Thyroid gland (tissue), 4 donors: ENCODE measurements at places on chromosomes 6 and 20.

- no peak for DNase-seq
These were observed 355.1 kb upstream of the ADGRB3 start for GRCh38 chr6:68279793-68280557.

DNA sequence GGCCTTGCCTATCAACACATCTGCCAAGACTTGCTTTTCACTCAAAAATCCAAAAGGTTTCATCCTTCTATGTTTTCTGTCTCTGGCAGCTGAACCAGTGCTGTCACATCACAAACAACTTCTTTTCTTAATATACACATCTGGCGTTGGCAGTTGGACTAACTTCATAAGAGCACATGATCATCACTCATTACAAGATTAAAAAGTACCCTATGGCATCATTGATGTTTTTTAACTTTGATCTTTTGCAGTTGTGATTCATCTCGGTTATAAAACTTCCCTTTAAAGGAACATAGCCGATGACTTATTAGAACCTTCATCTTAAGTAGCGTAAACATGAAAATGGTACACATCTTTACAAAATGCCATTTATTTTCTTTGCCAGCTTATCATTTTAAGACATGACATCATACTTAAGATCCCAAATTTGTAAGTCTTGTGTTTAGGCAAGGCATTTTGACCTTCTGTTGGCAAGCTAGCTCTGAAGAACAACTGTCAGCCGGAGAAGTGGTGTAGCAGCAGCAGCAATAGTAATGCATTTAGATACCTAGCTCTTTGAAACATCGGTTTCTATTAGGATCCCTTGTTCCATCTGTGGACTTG, 64.2 kb upstream of the SUPT3H start:
- DNase-seq, result no peak

DNA sequence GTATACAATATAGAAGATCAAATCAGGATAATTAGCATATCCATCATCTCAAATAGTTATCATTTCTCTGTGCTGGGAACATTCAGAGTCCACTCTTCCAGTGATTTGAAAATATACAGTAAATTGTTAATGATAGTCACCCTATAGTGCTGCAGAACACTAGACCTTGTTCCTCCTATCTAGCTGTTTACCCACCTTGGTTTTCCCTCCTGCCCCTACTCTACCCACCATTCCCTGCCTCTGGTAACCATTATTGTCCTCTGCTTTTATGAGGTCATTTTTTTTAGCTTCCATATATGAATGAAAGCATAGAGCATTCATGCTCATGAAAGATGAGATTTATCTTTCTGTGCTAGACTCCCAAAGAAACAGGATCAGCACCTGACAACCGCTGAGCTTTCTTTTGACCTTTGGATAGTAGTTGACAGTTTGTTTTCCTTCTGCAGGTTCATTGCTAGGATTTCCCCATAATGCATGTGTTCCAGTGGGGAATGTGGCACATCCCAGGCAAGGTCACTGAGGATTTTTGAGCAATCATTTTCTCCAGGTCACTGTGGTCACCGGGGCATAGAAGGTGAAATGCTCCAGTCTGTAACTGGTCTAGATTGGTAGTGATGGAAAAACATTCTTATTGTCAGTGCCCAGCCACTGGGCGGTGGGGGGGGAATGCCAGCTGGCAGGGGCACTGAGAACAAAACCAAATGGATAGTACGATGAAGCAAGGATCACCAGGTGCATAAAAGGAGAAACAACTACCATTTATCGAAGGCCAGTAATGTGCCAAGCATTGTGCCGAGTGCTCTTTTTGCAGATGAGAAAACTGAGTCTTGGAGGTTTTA, 33.6 kb upstream of the BCAS1 start:
- DNase-seq, result no peak

DNA sequence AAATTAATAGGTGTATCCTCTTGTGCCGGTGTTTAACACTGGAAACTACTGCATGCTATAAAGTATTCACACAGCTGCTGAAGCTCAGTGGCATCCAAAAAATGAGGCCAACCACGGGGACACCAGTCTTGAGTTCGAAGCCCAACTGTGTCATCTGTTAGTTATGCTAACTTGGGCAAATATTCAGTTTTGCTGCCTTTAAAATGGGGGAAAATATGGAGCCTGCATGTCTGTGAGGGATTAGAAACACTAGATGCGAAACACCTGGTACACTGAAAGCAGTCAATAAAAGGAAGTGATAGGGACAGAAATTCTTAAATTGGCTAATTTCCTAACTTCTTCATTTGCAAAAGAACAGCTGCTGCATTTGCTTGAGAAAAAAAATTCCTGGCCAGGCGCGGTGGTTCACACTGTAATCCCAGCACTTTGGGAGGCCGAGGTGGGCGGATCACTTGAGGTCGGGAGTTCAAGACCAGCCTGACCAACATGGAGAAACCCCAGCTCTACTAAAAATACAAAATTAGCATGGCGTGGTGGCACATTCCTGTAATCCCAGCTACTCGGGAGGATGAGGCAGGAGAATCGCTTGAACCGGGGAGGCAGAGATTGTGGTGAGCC, 36.6 kb upstream of the MLIP start:
- no peak for DNase-seq

GRCh38 chr20:44412402-44413144, 57.1 kb downstream of the HNF4A start:
- DNase-seq, result no peak

GRCh38 chr6:141097471-141097870, 1035.3 kb upstream of the GJE1 start:
- DNase-seq, result no peak

- DNase-seq, result no peak
These were observed 131.9 kb upstream of the SGK1 start for GRCh38 chr6:134449781-134450180.

DNA sequence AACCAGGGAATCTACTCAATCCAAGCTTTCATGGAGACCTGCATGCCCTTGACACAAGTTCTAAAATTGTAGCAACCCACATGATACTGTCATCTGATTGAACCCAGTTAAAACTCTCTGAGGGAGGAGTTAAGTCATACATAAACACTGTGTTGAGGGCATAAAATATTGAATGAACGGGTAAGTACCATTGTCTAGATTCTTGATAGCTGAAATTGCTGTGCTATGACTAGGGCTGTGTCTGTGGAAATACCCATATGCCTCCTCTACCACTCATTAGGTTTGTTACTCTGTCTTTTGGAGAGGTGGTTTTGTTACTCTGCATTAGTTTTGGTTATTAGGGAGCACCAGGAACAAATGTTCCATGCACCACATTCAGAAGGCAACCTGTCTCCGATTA, 7.6 kb downstream of the ENPP4 start:
- DNase-seq, result no peak

GRCh38 chr6:401239-401993, 9.9 kb downstream of the IRF4 start:
- DNase-seq, result no peak

DNA sequence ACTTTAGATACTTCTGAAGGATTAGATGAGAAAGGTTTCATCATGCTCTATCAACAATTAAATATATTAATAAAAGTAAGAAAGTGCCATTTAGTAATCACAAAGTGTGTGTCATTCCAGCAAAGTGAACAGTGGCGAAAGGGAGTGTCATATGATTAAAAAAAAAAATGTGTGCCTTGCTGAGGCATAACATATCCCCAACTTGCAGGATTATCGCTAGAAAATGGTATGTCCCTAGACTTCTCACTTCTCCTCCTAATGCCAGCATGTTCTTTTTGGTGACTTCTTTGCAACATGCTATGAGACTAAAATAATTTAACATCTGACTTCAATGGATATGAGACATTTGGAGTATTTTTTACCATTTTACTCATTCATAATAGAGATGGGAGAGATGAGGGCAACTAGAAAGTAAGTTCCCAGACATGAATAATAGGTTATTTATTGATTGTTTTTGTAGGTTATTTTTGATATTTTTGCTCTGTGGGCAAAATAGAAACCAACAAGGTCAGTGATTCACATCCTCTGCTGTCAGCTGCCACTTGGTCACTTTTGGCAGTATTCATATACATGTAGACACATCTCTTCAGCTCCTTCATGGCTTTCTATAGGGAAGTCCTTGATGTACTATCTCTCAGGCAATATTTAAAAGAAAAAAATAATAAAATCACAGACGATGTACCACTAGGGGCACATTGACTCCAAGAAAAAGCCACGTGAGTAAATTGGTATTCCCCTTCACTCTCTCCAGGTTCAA, 370.1 kb downstream of the BMP2 start:
- no peak for DNase-seq

DNA sequence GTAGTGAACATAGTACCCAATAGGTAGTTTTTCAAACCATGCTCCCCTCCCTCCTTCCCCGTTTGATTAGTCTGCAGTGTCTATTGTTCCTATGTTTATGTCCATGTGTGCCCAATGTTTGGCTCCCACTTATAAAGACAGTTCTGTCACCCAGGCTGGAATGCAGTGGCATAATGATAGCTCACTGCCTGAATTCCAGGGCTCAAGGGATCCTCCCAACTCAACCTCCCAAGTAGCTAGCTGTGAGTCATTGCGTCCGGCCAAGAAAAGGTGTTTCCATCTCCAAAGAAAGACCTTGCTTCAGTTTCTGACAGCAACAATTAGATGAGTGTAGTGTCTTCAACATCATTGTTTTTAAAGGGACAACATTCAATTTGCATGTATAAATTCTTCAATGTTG, 131.1 kb upstream of the CEP162 start:
- no peak for DNase-seq

DNA sequence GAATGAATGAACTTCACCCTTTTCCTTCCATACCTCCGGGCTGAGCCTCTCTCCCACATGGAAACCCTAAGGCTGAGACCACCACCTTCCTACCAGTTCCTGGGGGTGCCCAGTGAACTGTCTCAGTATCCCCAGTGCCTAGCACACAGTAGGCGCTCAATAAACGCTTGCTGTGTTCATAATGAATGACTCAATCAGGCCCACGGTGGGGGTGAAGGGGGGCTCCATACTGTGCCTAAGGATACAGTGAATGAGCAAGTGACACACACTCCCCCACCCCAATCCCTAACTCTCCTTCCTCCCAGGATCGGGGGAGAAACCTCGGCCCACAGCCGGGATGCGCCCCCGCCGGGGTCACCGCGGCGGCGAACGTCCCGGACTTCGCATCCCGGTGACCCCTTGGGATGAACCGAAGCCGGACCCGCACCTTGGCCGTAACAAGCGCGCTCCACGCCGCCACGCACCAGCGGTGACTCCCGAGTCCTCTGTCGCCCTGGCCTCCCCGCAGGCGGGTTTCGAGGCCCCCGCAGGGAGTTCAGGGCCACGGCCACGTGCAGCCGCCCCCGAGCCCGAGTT, 592 bp downstream of the KCNG1 start:
- DNase-seq, result no peak

DNA sequence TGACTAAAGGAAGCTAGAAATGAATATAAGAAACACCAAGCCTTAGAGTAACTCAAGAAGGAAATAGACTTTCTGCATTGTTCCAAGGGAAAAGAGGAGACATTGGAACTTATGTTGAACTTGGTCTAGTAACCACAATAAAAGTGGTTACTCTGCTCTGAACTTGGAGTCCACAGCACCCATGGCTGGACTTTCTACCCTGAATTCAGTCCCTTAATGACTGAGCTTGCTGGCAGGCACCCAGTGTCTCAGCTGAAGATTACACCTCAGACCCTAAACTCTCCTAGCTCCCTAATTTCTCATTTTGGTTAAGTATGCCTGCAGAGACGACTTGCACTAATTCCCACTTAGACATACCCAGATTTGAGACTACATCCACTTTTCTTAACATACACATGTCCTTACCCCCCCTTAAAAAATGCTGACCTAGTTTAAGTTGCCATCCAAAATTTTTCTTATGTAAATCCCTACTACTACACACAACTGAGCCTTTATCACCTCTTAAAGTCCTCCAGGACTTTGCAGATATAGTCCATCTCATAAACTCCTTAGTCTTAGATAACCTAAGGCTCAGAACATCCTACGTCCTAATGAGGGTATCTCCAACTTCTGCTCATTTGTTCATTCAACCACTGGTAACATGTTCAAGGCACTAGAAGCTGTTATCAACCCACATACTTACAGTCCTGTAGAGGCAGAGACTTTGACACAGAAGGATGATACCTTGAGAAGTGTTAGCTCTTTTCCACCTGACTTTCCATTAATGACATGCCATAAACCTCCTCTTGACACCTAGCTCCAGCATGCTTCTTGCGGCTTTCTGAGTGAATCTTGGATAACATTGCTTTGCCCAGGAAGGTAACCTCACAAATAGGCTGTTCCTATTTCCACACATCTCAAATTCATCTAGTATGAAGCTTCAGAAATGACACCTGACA, 129.8 kb downstream of the ALDH8A1 start:
- DNase-seq, result no peak

DNA sequence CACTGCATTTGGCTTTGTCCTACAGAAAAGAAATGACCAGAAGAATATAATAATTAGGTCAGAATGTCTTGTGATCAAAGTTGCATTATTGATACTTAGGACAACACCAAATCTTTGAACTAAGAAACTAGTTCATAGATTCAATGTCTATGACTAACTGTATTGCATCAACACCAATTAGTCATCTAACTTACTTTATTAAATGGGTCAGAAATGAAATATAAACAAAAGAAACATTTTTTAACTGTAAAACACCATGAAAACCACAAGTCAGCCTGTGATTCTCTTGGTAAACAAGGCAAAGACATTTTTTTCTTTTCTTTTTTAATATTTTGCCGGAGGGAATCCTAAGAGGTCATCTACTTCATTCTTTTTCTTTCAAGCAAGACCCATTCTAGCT, 114.1 kb upstream of the HDDC2 start:
- no peak for DNase-seq

GRCh38 chr6:27531772-27532459, 59.0 kb upstream of the ZNF184 start:
- no peak for DNase-seq

- no peak for DNase-seq
These were observed 52.3 kb downstream of the RNGTT start for GRCh38 chr6:88910922-88911778.
